ENCODE measurements at places on chromosomes 12 and 14.

DNA sequence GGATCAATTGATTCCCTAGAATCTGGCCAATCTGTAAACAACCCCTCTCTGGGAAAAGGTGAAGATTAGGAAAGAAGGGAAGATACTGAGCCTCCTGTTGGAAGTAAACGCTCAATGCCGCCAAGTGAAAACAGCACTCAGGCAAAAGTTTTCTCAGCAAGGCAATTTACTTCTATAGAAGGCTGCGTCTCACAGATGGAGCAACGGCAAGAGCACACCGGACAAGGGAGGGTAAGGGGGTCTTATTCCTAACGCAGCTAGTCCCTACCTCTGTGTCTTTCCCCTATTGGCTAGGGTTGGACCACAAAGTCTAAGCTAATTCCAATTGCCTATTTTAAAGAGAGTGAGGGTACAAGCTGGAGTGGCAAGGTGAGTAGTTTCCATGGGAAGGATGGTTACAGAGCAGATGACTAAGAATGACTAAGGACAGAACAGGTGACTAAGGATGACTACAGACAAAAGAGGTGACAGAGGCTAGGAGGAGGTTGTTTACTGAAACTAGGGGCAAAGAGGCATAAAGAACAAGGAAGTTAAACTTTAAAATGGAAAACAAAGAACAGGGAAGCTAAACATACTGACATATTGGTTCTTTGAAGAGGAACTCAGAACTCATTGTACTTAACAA is 5.6 kb upstream of the TTC9 start:
- DNase-seq: no peak

DNA sequence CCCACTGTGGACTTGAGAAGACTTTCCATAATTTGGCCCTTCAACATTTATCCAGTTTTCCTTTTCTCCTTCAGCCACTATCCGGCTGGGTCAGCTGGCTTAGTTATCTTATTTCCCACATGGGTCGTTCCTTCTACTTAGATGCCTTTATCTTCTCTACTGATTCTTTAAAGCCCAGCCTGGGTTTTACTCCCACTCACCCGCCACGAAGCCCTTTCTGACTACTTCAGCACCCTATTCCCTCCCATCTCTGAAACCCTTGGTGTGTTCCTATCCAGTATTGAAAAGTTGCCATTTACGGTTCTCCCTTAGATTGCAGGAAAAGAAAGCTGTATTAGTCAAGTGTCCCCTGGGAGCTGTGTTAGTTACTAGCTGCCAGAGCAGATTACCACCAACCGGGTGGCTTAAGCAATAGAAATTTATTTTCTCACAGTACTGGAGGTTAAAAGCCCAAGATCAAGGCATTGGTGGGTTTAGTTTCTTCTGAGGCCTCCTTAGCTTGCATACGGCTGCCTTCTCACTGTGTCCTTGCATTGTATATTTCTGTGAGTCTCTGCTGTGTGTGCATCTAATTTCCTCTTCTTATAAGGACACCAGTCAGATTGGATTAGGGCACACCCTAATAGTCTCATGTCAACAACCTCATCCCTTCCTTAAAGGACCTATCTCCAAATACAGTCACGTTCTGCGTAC is 105.5 kb downstream of the GPATCH2L start:
- DNase-seq: no peak

- no peak for DNase-seq
Observed at GRCh38 chr14:104113631-104114420, 24.6 kb upstream of the KIF26A start.

- DNase-seq: no peak
Observed at GRCh38 chr14:38207736-38208617, at the start of gene SSTR1. Gene SSTR1, plus strand, starts transcription at chr14:38207904. Its CDS starts 1,486 bp downstream, at chr14:38209390.

- DNase-seq: no peak
Observed at GRCh38 chr12:100797246-100797645, 2.7 kb downstream of the ANO4 start.

DNA sequence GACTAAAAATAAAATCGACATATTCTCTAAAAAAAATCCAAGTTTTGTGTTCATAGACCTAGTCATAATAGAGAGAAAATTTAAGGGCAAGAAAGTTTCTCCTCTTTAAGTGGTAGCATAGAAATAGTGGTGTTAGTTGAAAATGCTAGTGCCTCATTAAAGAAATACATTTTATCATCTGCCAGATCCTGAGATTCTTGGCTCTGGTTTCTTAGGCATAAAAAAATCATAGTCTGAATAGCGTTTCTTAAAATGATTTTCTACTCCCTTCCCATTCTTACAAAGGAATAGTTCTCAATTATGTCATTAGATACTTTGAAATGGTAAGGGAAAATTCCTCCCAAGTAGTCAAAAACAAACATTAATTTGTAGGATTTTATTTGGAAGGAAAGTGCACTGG is 212.8 kb downstream of the NELL2 start:
- no peak for DNase-seq

- DNase-seq: no peak
Observed at GRCh38 chr12:98697209-98697608, 52.1 kb downstream of the APAF1 start.

- no peak for DNase-seq
Observed at GRCh38 chr14:96105926-96106441, 66.8 kb downstream of the C14orf132 start.

GRCh38 chr14:96168581-96168980 is 36.1 kb upstream of the BDKRB2 start:
- DNase-seq: no peak

DNA sequence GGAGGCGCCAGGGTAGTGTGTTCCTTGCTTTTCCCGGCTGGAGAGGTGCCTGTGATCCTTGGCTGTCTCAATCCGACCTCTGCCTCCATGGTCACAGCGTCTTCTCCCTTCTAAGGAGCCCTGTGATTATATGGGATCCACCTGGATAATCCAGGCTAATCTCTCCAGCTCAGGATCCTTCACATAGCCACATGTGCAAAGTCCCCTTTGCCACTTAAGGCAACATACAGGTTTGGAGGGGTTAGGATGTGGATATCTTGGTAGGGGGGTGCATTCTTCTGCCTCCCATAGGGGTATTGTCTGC is 1.2 kb upstream of the HVCN1 start:
- no peak for DNase-seq

DNA sequence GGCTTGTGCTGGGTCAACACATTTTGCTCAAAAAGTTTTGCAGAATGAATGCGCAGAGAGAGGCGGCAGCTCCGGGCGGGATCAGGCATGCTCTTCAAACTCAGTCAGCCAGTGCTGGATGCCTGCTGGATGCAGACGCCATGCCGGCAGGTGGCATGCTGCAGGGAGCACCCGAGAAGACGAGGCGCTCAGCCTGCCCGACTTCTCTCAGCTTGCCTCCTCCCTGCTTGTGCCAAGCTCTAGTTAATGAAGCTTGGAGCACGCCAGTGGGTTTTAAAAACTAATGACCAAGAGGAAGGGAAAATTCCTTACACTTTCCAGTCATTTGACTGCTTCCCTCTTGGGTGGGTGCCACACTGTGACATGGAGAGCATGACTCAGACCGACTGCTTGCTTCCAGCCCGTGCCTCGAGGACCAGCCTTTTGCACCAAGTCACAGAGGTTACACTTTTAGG is 39.8 kb downstream of the SLC24A4 start:
- DNase-seq: no peak

GRCh38 chr14:77955816-77956484 is 156.0 kb downstream of the ADCK1 start:
- no peak for DNase-seq

- no peak for DNase-seq
Observed at GRCh38 chr12:54970741-54971140, 13.8 kb downstream of the TESPA1 start.

DNA sequence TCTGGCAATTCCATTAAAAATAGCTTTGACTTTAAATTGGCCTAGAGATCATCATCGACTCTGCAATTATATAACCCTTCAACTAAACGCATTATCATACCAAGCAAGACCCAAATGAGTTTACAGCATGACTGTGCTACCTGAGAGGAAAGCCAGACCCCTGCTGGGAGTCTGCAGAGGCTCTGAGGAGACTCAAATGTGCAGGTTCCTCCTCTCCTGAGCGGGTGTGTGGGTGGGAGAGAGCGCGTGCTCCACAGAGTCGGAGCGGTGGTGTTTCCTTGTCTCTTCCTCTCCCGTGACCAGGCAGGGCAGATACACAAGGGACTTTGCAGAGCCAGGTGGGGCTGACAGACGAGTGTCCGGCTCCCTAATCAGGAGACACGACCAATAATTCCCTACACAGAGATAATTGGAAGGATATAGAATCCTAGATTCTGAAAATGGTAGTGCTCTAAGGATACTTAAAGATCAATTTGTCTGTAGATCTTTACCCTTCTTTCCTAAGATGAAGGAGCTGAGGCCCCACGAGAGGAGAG is 74.1 kb downstream of the SLC8A3 start:
- no peak for DNase-seq

DNA sequence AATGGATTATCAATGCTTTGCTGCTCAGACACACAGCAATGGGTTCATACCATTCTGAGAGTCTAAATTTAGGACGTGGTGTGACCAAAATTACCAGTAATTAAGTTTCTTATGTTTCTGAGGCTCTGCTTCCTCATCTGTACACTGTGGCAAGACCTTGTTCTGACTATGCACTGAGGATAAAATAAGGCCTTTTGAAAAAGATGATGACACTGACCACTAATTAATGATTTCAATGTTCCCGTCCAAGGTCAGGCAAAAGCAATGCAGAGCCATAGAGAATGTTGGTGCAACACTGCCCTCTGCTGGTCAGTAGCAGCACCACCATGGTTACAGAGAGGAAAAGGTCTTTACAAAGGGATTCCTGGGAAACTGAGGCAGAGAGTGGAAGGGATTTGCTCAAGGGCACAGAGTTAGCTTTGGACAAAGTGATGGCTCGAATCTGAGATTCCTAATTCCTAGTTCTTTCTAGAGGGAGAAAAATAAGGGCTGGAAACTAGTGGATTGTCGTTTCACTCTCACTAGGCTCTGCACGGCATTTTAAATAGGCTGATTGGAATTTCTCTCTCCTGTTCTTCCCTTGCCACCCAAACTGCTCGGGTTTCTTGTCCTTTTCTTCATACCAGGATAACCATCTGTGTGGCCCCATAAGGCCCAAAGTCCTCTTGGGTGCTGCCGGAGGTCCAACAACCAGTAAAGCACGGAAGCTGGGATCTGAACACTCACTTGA is 22.3 kb upstream of the P2RX7 start:
- DNase-seq: peak; percentile 14

- no peak for DNase-seq
Observed at GRCh38 chr14:56136571-56137452, 18.6 kb downstream of the PELI2 start.

DNA sequence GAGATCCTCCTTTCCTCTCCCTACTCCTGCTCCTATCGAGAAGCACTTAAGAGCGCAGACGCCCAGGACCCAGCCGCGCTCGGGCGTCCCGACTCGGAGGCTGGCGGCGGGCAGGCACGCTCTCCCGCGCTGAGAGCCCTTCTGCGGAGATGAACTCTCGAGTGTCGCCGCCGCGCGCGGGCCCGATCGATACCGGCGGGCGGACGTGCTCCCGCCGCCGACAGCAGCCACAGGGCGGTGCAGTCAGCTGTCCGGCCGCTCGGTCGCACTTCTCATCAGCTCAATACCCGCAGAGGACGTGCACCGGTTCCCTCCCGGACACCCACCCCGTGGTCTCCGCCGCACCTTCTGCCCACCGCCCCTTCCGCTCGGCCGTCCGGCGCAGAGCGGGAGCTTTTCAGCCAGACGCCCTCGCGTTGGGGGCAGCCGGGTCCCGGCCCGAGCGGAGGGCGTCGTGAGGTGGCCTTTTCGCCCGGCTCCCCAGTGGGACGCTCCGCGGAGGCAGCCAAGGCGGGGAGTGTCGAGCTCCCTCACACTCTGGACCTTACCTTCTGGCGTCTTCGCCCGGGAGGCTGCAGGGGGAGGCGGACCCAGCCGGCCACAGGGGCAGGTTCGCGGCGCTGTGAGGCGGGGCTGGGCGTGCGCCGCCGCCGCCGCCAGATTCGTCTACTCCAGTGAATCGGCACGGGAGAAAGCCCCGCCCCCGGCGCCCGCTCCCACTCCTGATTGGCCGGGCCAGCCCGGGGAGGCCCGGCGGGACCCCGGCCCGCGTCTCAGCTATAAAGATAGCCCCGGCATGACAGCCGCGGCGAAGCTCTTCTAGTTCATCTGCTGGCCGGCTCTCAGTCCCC is at the start of gene INSM2:
Gene INSM2, plus strand, starts transcription at position 808 of the 851 bp plus-strand sequence. CDS start 89 bp downstream, outside the sequence.
- peak; percentile 35 for DNase-seq

DNA sequence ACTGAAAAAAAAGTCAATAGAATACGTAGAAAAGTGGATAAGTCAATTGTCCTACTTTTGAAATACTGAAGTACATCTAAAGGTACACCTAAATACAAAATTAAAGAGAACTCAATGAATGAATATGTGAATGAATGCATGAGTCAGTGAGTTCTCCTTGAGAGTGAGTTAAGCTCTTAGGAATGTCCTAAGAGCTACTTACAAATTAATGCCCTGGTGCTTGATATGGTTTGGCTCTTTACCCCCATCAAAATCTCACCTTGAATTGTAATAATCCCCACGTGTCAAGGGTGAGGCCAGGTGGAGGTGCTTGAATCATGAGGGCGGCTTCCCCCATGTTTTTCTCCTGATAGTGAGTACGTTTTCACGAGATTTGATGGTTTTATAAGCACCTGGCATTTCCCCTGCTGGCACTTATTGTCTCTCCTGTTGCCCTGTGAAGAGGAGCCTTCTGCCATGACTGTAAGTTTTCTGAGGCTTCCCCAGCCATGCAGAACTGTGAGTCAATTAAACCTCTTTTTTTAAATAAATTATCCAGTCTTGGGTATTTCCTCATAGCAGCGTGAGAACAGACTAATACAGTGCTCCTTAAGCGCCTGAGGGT is 192.2 kb upstream of the ARHGAP5 start:
- DNase-seq: no peak

GRCh38 chr12:80634903-80635302 is 72.5 kb upstream of the MYF6 start:
- DNase-seq: no peak

DNA sequence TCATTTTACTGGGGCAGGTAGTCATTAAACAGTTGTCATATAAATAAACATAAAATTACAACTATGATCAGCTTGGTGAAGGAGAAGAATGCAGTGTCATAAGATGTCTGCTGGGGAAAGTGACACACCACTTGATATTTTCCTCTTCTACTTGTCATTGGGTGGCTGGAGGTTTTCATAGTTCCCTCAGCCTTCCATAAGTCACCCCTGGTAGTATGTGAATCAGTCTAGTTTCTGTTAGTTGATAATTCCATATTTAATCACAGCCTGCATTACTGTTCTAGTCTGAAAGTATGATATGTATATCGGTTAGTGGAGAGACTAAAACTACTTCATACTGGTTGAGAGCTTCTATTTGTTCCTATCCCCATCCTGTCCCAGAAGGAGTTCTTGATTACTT is 38.2 kb downstream of the PLEKHA5 start:
- no peak for DNase-seq

GRCh38 chr12:129771238-129771637 is 132.6 kb downstream of the TMEM132D start:
- DNase-seq: no peak

GRCh38 chr14:68082698-68083291 is 263.2 kb downstream of the RAD51B start:
- no peak for DNase-seq

GRCh38 chr12:31740628-31741027 is 11.8 kb upstream of the AMN1 start:
- peak; percentile 34 for DNase-seq

- DNase-seq: no peak
Observed at GRCh38 chr14:93520053-93520607, 89.4 kb downstream of the UNC79 start.
